Stimulated activated CD4-positive, alpha-beta T cell treated with anti-CD3 and anti-CD28 coated beads, Interleukin-12 subunit alpha, Interleukin-12 subunit beta, amount 100 ng/mL, for 4 hours (primary cell): ENCODE measurements at places on chromosomes 4 and X.
A peak's percentile ranks its signal among the peaks of the same experiment; 100 is the strongest.

DNA sequence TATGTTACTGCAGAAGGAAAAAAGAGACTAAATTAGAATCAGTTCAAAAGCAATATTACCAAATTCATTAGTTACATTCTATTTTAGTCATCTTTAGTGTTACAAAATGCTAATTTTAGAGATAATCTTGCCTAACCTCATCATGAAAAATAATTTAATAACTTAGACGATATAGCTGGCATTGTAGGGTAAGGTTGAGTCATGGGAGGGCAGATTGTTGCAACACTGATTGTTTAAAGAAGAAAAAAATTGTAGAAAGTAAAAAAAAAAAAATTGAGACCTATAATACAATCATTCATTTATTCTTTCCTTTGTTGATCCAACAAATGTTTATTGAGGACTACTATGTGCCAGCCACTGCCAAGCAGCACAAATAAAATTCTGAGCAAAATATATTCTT, 330.9 kb downstream of the GBA3 start:
- DNase-seq, result no peak

- DNase-seq, result no peak
Measured at GRCh38 chr4:69822198-69822597, 37.7 kb downstream of the SULT1E1 start.

- no peak for DNase-seq
Measured at GRCh38 chr4:137583671-137584070, 51.4 kb upstream of the PCDH18 start.

GRCh38 chr4:1516881-1517480, 110.7 kb upstream of the NKX1-1 start:
- no peak for DNase-seq

GRCh38 chrX:149937871-149938426, 342 bp downstream of the EOLA2 start:
- no peak for DNase-seq

DNA sequence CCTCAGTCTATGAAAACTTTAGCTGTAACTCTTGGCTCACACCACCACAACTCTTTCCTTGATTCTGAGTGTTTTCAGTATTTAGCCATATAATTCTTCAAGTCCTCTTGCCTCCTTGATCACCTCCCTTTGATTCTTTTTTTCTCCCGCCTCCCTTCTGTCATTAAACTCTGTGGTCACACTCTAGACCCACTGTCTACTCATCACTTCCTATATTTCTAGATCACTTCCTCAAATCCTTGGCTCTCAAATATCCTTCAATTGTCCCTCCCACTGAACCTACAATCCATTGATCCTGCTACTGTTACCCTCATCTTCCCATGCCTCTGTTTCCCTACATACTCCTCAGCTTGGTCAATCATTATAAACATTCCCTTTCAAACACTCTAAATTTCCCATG, 12.4 kb upstream of the CXXC4 start:
- DNase-seq, result no peak

DNA sequence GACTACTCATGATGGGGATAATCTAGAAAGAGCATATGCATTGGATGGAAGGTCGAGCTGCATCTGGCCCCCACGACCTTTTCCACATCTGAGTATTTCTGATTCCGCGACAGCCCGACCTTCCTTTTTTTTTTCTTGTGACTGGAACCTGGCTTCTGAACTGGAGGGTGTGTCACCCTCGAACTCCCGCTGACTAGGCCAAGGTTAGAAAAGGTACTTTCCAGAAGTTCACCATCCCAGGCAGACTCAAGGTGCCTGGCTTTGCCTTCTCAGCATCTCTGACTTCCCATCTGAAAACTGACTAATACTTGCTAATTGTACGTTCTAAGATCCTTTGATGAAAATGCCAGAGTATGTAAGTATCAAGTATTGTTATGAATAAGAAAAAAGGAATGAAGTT, 49.3 kb upstream of the CD40LG start:
- no peak for DNase-seq

DNA sequence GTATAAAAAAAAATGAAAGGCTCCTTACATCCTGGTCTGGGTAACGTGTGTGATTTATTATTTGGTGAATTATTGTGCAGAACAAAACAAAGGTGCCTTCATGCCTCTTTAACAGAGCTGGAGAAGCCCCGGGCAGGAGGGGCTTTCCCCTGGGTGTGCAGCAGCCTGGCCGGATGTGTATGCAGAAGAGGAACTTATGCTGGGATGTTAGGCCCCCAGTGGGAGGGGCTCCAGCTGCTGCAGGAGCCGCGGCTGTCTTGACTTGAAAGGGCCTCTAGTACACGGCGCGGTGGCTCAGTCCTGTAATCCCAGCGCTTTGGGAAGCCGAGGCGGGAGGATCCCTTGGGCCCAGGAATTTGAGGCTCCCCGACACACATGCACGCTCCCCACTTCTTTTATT, 16.0 kb downstream of the CCNQ start:
- DNase-seq, result peak; percentile 44

- DNase-seq, result no peak
Measured at GRCh38 chrX:64842492-64842891, 133.8 kb downstream of the ZC4H2 start.

- DNase-seq, result no peak
Measured at GRCh38 chrX:37462346-37462745, 109.1 kb upstream of the LANCL3 start.

- DNase-seq, result no peak
Measured at GRCh38 chr4:150065740-150066139, 12.5 kb upstream of the DCLK2 start.
